Stimulated activated CD4-positive, alpha-beta T cell treated with anti-CD3 and anti-CD28 coated beads, Interleukin-2, amount 100 ng/mL, for 4 hours (primary cell): ENCODE measurements at places on chromosomes 3 and 15.

DNA sequence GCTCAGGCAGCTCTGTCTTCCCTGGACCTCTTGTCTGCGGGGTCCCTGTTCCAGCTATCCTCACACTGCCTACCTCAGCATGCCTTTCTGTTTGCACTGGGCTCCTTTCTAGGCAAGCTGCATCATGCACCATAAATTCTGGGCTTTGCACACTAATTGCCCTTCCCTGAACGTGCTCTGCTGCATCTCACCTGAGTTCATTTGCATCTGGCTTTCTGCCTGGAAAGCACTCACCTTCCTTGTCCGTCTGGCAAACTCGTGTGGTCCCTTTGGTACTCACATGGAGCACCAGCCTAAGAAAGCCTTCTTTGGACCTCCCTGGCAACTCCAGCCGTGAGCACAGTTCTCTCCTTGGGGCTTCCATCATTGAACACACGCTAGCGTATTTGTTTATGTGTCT lies 365.6 kb downstream of the SV2B start:
- no peak for DNase-seq

GRCh38 chr3:30085486-30085885 lies 520.9 kb upstream of the TGFBR2 start:
- DNase-seq, result no peak

DNA sequence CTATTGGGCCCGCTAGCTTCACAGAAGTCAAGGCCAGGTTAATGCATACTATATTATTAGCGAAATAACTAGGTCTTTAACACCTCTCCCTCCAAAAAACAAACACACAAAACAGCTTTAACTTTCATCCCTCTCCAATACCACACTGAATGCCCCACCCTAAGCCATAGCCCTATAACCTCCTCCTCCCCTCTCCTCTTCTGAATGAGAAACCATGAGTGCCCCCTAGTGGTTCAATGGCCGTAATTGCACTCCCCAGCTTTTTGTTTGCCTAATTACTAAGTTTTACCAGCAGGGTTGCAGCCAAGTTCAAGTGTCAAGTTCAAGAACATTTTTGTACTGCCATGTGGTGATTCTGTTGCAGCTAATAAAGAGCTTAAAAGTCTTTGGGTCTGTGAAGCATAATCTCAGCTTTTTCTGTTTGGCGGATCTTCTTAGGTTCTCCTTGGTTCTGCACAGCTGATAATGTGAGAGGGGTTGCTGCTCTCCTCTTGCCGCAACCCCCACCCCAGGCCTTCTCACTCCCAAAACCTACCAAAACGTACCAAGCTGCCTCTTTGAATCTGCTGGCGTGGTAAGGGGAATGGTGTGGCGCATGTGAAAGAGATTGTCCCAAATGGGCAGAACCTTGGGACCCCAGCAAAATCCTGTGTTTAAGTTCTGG lies 57.9 kb downstream of the RPL22L1 start:
- peak; percentile 49 for DNase-seq

GRCh38 chr3:188154809-188155574 lies 1.0 kb downstream of the LPP start:
- no peak for DNase-seq

- DNase-seq, result no peak
These were observed 149.4 kb downstream of the WNT5A start for GRCh38 chr3:55337641-55338180.

DNA sequence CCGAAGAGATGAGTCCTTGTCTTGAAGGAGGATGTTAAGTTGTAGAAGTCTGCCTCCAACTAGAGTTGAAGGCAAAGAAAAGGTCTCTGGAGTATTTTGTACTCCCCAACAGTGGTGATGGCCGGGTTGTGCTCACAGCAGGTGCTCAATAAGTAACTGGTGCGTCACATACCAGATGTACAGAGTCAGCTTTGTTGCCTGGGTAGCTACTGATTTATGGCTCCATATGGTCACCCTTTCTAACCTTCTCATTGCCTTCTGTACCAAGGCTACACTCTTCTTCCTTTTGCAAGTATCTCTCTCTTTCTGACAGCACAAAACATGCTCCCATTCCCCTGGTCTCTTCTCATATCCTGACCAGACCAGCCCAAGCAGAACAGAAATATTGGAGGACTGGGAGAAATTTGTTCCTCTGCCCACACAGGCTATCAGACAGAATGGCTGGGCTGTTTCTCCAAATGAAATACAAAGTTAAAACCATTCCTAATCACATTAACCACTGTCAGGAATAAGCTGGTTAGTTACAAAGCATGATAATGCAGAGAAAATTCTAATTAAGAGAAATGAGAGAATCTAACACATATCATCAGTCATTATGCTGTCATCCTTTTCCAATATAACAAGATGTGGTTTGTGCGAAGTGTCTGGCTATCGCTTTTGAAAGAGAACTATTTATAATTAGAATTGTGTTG lies 150.1 kb upstream of the LRRN1 start:
- DNase-seq, result no peak

GRCh38 chr3:89656388-89656787 lies 549.0 kb downstream of the EPHA3 start:
- no peak for DNase-seq

DNA sequence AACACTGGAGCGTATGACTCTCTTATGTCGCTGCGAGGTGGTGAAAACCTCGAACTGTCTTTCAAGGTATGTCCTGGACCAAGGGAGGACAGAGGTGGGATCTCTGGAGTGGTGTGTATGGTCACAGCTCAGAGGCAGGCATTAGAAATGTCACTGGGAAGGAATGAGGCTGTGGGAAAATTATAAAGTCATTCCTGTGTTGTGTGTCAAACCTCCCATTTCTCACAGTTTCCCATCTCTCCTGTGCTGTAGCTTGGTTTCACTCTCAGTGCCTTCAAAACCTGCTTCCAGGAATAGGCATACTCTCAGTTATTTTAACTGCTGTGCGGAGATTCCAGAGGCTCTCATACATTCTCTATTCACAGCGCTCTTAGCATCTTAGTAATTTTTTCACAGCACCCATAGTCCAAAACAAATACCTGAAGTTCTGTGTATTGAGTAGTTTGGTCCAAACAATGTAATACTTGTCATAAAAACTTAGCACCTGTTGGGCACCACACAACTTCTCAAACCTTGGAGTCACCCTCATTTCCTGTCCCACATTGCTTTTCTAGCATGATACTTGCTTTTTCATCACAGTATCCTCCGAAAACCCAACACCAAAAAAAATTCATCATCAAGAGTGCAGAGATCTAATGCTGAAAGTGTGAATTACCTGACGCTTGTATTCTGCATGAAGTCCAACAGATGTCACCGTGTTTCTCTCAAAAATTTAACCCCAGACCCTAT lies 36.9 kb downstream of the GALNT15 start:
- no peak for DNase-seq

GRCh38 chr3:2023959-2024358 lies 74.7 kb upstream of the CNTN4 start:
- DNase-seq, result no peak

DNA sequence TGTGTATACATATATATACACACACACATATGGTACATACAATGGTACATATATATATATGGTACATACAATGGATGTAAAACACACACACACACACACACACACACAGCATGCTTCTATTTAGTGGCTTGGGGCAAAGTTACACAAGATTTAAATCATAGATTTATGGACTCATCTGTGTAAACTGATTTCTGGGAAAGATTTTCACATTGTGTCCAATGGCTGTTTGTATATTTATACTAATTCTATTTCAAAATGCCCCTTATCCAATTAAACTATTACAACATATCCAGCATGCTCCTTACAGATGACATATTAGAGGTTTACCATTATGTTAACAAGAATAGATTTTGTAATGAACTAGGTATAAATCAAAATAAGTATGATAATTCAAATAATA lies 94.9 kb downstream of the ANO10 start:
- DNase-seq, result no peak

DNA sequence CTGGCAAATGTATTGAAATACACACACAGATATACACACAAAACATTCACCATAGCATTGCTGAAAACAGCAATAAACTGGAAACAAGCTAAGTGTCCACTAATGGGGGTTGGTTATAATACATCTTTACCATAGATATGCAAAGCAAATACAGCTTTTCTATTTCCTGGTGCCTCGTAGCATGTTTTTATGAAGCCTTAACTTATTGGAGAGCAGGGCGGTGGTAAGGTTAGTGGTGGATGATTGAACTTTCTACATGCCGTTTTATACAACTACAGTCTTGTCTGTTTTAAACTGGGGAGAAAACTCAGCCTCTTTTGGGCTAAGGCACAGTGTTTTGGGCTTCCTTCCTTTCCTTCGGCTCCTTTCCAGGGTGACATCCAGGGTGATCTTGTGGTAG lies 104.5 kb downstream of the NR2F2 start:
- no peak for DNase-seq

GRCh38 chr3:45988804-45989203 lies 6.8 kb downstream of the FYCO1 start:
- DNase-seq, result no peak

GRCh38 chr3:129021140-129021551 lies 20.0 kb downstream of the EFCC1 start:
- no peak for DNase-seq

- DNase-seq, result no peak
These were observed 85.9 kb downstream of the SLCO3A1 start for GRCh38 chr15:91939403-91939831.

DNA sequence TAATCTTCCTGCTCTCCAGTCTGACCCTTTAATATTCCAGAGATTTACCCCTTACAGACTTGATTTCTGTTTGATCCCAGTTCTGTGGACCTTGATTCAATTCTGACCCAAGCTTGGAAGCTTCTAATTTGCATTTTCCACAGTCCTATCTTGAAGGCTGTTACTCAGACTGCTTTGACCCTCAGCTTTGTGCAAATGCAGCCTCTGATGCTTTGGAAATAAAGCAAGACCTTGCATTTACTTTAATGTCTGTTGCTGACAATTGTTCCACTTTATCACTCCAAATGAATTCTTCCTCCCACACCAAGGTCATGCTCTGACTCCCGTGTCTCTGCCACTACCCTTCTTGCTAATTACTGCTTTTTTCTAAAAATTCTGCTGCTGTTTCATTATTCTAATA lies 886.0 kb downstream of the TUSC7 start:
- no peak for DNase-seq

DNA sequence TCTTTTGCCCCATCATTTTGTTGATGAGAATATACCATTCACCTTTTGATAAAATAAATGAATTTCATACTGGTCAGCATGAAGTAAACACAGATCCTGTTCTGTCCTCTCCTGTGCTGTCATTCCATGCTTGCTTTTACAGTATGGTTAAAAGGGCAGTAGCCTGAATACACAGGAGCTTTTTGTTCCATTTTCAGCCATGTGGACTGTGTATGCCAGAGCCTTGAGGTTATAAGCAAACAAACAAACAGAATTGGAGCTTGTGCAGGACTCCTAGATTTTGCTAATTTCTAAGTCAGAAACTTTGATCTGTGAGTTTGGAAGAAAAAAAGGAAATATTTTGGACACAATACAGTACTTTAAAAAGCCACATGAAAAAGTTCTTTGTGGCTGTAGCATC lies 91.9 kb downstream of the LRRC28 start:
- no peak for DNase-seq

GRCh38 chr3:49471856-49472495 lies 1.9 kb downstream of the DAG1 start:
- no peak for DNase-seq

GRCh38 chr15:92159906-92160841 lies 233.5 kb upstream of the ST8SIA2 start:
- no peak for DNase-seq

GRCh38 chr15:90004671-90005070 lies 3.5 kb downstream of the ZNF710 start:
- no peak for DNase-seq

DNA sequence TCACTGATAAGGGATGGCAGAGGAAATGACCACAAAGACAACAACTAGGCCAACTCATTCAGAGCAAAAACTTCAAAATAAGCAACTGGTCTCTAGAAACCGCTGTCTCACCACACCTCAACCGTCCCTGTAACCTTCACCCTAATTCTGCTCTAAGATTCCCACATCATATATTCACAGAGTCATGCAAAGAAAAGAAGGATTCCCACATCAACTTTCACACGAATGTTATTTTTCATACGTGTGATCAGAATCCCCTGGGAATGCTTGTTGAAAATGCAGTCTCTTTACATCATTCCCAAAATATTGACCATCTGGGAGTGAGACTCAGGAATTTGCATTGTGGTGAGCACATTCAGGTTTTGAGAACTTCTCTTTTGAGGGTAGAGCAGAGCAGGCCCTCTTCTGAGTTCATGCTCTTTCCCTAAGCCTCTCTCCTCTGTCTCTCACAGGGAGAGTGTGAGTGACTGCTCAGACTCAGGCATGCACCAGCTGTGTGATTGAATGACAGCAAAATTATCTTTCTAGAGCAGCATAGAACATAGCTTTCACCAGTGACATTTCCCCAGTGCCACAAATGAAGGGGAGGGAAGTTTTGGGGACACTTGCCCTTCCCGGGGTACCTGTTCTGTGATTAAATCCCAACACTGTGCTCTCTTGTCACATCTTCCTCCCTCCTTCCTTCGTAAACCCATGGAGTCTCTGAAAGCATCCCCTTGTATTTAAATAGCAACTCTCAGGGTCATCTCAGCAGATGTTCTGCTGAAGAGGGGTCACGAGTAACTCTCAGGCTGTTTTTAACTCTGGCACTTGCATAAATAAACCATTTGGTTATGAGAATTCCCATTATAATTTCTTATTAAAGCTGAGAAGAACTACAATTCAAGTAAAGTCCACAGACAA lies 170.9 kb downstream of the PLCL2 start:
- no peak for DNase-seq

DNA sequence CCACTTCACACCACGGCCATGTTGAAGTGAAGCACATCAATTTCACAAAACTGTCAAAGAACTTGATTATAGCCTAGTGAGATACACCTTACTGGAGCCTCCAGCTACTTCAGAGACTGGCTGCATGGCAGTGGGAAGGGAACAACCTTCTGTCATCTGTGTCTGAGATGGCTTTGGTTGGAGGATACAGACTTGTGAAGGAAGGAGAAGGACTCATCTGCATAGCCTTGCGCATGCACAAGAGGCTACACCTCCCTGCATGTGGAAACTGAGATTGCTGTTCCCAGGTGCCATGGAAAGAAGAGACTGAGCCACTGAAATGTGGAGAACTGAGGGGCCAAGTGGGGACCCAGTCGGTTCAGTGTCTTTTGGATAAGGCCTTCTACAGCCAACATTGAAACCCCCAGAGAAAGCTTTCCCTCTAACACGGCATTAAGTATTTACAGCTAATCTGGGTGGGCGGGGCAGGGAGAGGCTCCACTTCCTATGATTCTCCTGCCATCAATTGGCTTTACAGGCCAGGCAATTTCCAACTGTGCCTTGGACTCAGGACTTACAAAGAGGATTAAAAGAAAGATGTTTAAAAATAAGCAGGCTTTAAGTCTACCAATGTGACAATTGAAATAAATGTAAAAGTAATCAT lies 58.8 kb downstream of the IL16 start:
- no peak for DNase-seq

GRCh38 chr3:153313302-153313965 lies 151.4 kb downstream of the RAP2B start:
- no peak for DNase-seq

GRCh38 chr3:140626856-140627255 lies 51.0 kb upstream of the TRIM42 start:
- no peak for DNase-seq

- DNase-seq, result no peak
These were observed 28.3 kb downstream of the RFT1 start for GRCh38 chr3:53101956-53102355.
